ENCODE measurements at places on chromosomes 6 and 20.

DNA sequence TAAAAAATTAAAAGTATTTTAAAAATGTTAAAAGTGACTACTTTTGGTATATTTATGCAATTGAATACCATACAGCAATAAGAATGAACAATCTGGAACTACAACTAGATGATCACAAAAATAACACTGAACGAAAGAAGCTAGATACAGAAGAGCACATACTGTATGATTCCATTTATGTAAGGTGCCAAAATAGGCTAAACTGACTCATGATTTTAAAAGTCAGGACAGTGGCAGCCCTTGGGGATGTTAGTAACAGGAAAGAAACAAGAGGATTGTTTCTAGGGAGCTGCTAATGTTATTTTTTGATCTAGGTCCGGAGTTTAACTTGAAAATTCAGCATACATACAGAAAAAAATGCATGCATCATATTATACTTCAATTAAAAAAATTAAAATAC lies 42.3 kb downstream of the KIF13A start:
- peak; percentile 34 for DNase-seq

DNA sequence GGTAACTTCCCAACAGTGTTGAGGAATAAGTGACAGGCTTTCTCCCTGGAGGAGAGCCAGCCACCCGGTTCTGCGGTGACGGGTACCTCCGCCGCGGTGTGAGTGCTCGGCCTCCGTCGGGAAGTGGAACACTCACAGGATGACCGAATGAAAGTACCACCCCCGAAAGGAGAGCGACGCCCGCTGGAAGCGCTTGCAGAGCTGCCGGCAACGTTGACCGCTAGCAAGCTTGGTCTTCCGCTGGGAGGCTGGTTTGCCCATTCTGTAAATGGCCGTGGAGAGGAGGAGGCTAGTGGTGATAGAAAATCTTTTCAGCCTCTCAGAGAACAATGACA lies 614 bp upstream of the TMEM242 start:
- peak; percentile 91 for DNase-seq

DNA sequence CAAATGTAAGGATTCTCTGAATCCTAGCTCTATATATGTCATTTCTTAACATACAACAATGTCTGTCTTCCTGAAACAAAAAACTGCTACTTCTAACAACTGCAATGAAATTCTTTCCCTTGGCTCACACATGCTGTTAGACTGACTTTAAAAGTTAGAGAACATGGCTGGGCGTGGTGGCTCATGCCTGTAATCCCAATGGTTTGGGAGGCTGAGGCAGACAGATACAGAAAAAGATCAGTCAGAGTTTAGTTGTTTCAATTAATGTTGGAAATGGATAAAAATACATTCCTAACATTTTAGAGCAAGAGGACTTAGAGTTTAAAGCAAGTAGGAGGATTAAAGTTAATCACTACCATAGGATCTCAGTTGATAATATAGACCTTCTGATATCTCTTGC lies 28.7 kb upstream of the KIAA1586 start:
- DNase-seq, result no peak

- no peak for DNase-seq
These were observed 64.0 kb downstream of the VEGFA start for GRCh38 chr6:43833996-43834390.

DNA sequence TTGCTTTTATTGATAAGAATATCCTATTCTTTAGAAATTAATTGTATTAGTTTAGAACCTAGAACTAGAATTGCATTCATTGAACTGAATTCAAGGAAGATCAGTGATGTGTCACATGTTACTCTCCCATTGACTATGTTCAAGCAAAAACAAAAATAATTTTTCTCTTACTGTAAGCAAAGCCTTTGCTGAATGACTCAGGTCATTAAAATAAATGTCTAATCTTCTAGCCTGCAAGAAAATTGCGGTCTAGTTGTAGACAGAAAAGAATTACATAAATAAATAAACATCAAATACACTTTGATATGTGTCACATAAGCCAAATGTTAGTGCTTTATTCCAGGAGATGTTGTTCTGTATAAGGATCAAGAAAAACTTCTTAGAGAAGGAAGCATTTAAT lies 387.9 kb downstream of the ADGRB3 start:
- no peak for DNase-seq

- DNase-seq, result no peak
These were observed 41.8 kb upstream of the FOXO3 start for GRCh38 chr6:108518714-108519576.

DNA sequence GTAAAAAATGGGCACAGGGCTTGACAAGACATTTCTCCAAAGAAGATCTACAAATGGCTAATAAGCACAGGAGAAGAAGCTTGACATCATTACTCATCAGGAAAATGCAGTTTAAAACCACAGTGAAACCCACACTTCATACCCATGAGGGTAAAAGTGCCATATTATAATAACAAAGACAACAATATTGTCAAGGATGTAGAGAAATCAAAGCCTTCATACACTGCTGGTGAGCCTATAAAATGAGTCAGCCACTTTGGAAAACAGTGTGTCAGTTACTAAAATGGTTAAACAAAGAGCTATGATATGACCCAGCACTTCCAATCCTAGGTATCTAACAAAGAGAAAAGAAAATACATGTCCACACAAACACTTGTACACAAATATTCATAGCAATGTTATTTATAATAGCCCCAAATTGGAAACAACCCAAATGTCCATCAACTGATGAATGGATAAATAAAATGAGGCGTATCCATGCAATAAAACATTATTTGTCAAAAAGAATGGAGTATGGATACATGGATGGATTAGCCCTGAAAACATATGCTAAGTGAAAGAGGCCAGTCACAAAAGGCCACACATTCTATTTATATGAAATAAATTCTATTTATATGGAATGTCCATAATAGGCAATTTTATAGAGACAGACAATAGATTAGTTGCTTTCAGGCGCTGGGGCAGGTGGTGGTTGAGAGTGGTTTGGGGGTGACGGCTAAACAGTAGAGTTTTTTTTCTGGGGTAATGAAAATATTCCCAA lies 11.5 kb upstream of the IL20RA start:
- DNase-seq, result no peak

GRCh38 chr6:166530211-166531095 lies 56.0 kb downstream of the RAMACL start:
- no peak for DNase-seq

DNA sequence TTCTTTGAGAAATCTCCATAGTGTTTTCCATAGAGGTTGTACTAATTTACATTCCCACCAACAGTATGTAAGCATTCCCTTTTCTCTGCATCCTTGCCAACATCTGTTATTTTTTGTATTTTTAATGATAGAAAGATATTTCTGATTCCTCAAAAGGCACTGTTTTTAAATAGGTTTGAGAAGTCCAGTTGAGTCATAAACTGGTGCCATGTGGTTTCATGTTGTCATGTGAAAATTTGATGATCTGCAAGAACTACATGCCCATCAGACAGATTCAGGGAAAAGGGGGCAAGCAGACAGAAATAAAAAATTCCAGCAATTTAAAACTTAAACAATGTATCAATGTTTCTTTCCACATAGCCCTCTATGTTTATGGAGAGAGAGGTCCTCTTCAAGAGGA lies 227.5 kb downstream of the KCNQ5 start:
- DNase-seq, result no peak

DNA sequence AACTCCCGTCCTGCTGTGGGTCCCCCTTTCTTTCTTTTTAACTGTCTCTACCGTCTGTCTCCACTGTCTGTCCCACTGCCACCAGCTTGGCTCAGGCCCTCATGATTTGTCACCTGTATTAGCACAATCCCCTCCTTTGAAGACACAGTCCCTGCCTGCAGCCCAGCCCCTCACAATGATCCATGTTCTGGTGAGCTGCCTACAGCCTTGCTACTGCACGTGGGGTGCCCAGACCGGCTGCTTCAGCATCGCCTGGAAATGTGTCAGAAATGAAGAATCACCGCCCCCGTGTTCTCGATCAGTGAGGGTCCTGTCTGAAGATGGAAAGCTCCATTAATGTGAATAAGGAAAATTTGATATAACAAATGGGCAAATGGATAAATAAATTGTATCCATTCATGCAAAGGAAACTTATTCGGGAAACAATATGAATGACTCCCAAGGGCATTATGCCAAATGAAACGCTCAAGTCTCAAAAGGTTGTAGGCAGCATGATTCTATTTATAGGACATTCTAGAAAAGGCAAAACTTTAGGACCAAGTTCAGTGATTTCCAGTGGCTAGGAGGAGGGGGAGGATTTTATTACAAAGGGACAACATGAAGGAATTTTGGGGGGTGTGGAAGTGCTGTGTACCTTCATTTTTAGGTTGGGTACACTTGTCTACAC lies 59.4 kb upstream of the CD83 start:
- no peak for DNase-seq

GRCh38 chr6:45445749-45446549 lies 68.2 kb upstream of the SUPT3H start:
- peak; percentile 93 for DNase-seq

- DNase-seq, result peak; percentile 89
These were observed 6.7 kb downstream of the MTCH1 start for GRCh38 chr6:36979347-36979742.

- peak; percentile 26 for DNase-seq
These were observed 822 bp downstream of the FOXQ1 start for GRCh38 chr6:1312473-1313367.

- DNase-seq, result no peak
These were observed 54.9 kb downstream of the LY86 start for GRCh38 chr6:6643398-6643797.

DNA sequence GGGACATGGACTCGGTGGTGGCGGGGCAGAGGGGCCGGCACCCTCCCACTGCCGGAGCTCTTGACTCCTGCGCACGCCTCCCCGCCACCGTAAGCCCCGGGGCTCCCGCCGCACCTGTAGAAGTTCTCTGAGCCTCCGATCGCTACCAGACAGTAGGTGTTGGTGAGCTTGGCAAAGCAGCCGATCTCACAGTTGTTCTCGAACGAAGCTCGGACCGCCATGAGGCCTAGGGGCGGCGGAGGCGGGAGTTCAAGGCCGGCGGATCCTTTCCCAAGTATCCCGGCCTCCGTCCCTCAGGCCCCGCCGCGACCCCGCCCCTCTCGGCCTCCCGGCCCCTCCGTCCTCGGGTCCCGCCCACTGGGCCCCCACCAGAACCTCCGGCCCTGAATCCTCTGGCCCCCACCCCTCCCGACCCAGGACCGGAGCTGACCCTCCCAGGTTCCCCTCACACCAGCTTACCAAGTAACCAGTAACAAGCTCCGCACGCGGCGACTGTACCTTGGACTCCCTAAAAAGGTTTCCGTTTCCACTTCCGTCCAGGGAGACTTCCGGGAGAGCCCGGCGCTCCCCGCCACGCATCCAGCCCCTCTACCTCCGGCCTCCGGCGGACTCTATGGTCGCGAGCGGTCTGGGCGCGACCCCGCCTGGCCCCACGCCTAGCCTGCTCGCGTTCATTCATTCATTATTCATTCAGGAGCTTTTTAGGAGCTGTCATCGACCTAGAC lies at the start of gene EIF6:
Gene EIF6, minus strand, starts transcription at position 506 of the 725 bp plus-strand sequence. Its CDS starts 285 bp downstream, at position 221.
- DNase-seq, result peak; percentile 95

GRCh38 chr6:81697559-81697958 lies 54.9 kb downstream of the TENT5A start:
- DNase-seq, result no peak

DNA sequence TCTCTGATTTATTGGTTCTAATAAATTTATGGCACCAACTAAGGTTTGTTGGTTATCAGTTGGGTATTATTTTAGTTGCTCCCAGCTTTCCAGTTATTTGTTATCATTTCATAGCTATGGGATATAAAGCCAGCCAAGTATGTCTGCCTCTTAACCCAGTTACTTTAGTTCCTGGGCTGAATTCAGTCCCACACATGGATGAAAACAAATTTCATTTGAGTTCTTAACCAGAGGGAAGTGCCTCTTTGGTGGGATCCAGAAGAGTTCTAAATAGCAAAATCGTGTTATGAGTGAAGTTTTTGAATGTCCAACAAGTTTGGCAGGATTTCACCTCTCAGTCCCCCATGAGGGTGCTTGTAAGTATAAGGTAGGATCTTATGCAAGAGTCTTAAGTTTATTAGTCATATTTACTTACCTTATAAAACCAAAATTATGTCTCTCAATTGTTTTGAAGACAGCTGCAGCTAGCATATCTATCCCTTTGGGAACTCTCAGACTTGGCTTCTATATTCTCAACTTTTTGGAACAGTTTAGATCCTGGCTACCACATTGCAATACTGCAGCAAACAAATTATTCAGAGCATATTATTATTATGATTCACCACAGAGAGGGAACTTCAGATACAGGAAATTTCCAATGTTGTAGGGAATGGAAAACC lies 683.6 kb downstream of the BCKDHB start:
- DNase-seq, result peak; percentile 97

- no peak for DNase-seq
These were observed 306.4 kb upstream of the RNF217 start for GRCh38 chr6:124655866-124656265.

GRCh38 chr6:6007366-6008088 lies 802 bp upstream of the NRN1 start:
- DNase-seq, result peak; percentile 72

GRCh38 chr6:22673474-22673873 lies 104.1 kb downstream of the HDGFL1 start:
- no peak for DNase-seq

DNA sequence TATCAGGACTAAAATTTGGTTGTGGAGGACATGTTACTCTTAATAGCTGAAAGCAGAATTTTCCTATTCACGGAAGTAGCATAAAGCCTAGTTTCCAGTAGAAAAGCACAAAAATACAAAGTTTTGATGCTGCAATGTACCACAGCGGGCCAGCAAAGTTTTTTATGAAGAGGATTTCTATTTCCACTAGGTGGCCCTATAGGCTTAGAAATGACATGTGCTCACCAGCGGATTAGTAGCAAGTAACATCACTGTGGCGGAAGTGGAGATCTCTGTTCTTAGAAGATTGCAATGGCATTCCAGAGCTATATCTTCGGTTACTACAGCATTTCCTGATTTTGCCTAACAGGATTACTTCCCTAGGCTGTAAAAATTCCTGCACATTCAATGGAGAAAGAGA lies 1219.0 kb upstream of the EYS start:
- no peak for DNase-seq

DNA sequence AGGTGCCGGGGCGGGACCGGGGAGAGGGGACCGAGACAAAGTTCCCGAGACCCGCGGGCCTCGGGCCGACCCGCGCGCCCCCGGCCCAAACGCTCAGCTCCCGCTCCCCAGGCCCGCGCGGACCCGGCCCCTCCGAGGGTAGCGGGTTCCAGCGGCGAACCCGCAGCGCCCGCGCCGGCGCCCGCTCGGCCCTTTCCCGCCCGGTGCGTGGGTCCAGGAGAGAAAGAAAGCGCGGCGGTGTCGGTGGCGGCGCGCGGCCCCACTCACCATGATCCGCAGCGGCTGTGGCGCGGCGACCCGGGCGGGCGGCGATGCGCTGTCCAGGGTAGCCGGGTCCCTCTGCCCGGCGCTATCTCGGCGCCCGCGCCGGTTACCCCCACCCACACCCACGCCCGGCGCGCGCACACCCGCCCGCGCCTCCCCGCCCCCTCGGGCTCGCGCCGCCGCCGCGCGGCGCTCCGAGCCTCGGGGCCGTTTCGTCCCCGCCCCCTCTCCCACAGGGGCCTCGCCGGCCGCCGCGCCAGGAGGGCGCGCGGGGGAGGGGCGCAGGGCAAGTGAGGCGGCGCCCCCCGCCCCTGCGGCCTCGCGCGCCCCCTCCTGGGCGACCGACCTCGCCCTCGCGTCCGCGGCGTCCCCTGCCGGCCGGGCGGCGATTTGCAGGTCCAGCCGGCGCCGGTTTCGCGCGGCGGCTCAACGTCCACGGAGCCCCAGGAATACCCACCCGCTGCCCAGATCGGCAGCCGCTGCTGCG lies at the start of gene ELOVL2:
Gene ELOVL2, minus strand, starts transcription at position 345 of the 751 bp plus-strand sequence. Its CDS starts 75 bp downstream, at position 270.
- peak; percentile 65 for DNase-seq
